Effector CD8-positive, alpha-beta T cell (primary cell): ENCODE measurements at places on chromosomes 7 and 10.

DNA sequence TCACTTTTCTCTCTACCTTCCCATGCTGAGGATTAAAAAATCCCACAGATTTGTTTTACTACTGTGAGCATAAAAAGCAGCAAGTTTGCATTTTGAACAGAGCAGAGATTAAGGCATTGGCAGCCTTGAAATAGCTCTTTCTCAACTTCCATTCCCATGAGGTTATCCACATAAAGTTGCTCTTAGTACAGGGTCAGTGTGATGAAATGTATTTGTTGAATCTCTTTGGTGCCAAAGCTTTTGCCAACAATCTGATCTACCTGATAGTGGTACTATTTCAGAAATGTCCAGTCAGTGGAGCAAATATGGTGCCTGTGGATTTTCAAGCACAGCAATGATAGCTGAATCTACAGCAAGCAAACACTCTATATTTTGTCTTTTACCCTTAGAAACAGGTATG, 254.8 kb downstream of the INHBA start:
- no peak for DNase-seq

DNA sequence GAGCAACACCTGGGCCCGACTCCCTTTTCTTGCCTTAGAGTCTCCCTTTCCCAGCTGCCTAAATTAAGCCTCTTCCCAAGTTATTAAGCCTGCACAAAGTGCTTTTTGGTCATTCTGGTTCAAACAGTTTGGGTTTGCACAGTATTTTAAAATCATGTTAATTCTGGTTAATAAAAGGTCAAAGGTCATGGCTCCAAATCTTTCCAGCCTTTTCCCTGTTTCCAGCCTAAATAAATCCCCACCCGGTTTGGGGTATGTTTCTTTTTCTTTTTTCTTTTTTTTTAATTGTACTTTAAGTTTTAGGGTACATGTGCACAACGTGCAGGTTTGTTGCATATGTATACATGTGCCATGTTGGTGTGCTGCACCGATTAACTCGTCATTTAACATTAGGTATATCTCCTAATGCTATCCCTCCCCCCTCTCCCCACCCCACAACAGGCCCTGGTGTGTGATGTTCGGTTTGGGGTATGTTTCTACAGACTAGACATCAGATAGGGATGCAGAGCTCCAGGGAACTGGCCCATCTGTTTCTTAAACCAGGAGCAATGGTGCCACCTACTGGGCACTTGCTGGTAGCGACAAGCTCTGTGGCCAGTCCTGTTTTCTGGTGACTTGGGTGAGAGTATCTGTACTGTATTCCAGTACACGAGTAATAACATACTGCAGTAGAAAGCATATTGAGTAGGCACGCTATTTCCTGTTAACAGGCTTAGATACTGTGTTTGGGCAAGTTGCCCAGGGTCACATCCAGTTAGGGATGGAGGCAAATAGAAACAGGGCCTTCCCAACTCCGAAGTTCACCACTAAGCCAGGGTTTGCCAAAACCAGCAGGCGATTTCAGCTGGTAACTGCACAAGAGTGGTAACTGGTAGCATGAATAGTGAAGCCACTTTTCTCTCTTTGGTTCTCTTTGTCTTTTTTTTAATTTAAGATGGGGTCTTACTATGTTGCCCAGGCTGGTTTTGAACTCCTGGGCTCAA, 60.6 kb upstream of the TRIM8 start:
- DNase-seq, result peak; percentile 64

- no peak for DNase-seq
Observed at GRCh38 chr10:94432443-94432842, 30.1 kb downstream of the TBC1D12 start.

GRCh38 chr7:112205343-112206237, 609 bp downstream of the DOCK4 start:
- no peak for DNase-seq

DNA sequence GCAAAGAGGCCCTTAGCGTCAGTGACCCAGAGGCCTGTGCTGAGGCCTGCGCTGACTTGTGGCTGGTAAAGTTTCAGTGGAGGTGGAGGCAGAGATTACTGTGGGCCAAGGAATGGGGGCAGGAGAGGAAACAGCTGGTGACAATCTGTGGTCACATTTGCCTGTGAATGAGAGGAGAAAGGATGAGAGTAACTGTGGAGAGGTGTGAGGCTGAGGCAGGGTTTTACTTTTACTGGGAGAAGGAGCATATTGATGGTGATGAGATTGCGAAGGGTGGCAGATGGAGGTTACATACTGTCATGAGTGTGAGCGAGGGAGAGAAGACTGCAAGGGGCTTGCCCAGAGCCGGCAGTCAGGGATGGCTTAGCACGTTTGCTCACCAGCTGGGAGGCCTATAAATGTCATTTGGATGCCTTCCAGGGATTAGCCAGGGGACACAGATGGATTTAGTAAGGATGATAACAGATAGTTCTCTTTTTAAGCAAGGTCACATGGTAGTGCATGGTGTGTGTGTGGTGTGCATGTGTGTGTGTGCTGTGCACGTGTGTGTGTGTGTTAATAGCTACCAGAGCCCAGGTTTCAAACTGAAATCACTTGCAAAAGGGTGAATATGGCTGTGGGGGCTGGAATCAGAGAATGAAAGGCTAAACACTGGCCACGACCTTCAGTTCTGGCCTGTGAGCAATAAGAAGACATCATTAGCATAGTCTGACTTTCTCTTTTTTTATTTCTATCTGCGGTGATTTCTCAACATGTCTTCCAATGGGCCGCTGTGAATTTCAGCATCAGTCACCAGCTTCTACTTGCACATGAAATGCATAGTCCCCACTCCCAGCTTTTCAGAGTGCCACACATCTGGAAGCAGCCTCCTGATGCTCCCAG, 291.5 kb upstream of the ZNF32 start:
- DNase-seq, result no peak

DNA sequence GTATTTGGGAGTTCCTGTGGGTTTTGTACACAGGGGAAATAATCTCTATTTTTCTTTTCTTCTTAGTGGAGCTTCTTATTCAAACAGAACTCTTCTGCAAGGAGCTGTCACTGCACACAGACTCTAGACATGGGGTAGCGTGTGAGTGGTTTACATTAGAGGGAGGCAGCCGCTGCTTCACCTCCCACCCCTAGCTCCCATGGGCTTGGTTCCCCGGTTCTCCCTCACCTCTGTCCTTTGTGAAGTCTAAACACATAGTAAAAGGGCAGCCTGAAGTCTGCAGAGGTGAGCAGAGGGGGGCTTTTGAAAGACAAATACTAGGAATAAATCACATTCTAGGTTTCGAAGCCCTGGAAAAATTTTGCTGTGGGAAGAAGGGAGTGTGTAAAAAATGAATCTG, 5.5 kb downstream of the ASB4 start:
- no peak for DNase-seq

DNA sequence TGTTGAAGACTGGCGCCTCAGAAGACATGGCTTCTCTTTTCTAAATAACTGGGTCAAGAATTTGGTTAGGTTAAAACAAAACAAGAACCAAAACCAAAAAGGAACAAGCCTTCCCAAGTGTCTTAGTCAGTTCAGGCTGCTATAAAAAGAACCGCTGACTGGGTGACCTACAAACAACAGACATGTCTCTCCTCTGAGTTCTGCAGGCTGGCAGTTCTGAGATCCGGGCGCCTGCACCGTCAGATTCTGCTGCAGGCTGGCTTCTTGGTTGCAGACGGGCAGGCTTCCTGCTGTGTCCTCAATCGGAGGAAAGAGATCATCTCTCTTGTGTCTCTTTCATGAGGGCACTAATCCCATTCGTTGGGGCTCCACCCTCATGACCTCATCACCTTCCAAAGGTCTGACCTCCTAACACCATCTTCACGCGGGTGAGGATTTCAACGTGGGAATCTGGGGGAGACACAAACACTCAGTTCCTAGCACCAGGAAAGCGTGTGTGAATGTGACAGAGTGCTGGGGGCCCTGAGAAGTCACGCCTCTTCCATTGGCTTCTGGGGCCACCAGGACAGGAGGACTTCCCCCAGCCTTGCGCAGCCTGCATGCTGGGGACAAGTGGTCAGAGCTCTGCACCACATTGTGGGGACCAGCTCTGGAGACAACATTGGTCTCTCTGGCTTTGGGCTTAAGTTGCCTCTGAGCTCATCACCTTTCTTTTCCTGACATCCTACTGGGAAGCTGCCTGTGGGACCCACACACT, 63.1 kb downstream of the ASB13 start:
- no peak for DNase-seq

GRCh38 chr10:34191406-34191805, 623.7 kb downstream of the PARD3 start:
- DNase-seq, result no peak

GRCh38 chr7:54874804-54875203, 115.8 kb upstream of the SEC61G start:
- DNase-seq, result no peak

DNA sequence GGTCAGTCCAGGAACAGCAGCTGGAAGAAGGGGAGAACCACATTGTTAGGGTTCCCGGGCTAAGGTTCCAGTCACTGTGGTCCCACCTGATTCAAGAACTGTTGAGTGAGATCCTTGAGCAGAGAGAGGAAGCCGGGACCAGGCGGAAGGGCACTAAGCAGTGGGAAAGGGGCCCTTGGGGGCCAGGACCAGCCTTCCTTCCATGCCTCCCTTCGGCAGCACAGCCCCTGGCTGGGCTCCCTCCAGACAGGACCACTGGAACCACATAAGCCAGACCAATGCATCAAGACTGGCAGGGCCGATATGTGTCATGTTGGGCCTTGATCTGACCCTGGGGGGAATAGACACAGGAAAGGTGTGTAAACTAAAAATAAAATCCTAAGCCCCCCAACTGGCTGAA, 103.9 kb downstream of the STRA8 start:
- DNase-seq, result no peak

- no peak for DNase-seq
Observed at GRCh38 chr7:134483296-134483695, 24.4 kb upstream of the AKR1B1 start.

DNA sequence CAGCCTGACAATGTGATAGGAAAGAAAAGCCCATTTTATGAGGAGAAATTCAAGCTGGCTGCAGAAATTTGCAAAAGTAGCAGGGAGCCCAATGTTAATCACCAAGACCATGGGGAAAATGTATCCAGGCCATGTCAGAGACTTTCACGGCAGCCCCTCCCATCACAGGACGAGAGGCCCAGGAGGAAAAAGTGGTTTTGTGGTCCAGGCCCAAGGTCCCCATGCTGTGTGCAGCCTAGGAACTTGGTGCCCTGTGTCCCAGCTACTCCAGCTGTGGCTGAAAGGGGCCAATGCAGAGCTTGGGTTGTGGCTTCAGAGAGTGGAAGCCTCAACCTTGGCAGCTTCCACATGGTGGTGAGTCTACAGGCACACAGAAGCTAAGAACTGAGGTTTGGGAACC, 12.7 kb downstream of the COA1 start:
- DNase-seq, result no peak

DNA sequence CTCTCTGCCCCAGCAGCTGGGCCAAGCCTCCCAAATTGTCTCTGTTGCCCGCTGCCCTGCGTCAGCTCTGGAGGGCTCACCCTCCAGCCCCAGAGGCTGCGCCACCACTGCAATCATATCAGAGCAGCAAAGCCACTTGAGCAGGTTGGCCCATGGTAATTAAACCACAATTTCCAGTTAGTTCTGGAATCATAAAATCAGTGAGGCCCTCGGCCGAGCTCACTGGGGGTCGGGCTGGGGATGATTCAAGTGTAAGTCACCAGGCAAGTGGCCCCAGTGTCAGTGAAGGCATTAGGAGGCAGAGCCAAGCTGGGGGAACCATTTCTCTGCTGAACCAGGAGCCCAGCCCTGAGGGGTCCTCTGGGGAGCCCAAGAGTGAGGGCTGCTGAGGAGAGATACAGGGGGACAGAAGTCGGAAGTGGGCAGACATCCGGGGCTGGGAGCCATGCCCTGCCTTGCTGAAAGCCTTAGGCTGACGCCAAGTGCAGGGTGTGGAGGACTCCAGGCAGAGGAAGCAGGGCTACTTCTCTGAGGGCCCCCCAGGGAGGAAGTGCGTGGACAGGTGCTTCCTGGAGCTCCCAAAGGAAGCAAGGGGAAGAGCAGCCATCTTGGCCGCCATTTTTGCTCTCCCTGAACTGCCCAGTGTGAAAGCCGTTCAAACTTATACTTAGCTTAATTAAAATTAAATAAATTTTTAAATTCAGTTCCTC, 29.5 kb upstream of the SLC29A3 start:
- no peak for DNase-seq

DNA sequence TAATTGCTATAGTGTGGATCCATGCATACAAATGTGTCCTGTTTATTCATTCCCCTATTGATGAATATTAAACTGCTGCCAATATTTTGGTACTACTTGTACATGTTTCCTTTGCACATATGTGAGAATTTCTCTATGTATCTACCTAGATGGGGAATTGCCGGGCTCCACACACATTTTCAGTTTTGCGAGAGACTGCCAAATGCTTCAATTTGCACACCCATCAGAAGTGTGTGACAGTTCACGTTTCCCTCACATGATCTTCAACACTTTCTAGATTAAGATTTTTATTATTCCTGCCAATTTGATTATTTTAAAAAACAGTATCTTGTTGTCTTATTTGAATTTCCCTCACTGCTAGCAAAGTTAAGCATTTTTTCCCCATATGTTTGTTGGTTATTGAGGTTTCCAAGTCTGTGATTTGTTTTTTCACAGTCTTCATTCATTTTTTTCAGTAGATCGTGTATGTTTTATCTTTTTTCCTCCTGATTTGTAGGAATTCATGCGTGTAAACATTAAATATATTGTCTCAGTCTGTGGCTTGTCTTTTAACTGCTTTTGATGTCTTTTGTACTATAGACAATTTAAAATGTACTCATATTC, 2.4 kb upstream of the KLF14 start:
- DNase-seq, result no peak

DNA sequence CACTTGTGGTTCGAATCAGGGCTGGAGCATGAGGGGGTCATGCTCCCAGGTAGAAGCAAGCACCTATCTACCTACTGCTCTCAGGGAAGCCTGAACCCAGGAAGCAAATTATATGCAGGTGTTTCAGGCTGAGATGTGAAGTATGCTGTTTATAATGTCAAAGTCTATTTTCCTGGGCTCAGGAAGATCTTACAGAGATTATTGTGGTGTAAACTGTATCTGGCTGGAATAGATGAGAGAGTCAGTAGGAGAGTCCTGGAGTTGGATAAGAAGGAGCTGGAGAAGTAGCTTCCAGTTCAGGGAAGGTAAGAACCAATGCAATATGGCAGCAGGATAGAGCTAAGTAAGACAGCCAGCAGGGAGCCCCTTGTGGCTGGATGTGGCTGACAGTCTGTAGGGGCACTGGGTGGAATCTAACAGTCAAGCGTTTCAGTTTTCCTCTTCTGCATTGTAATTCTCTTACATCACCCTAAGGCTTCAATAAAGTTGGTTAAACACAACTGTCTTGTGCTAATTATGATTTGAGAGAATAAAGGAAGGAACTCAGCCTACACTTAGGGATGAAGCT, 105.9 kb upstream of the EEPD1 start:
- DNase-seq, result no peak

DNA sequence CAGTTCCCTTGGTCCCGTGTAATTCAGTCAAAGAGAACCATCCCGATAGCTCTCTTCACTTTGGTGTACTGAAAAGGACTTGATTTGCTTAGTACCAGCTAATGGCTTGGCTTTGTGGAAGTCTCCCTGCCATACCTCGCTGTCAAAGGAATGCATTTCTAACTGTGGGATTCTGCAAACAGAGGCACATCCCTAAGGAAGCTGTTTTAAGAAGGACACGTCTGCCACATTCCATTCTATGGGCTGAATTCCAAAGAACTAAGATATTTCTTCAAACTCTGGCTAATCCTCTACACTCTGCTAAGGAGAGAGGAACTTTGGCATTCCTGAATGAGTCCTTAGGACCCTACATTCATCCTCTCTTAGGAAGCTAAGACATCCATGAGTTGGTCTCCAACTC, 327.9 kb downstream of the SFMBT2 start:
- DNase-seq, result no peak
